Foreskin melanocyte (primary cell): ENCODE measurements at places on chromosomes 4 and X.

DNA sequence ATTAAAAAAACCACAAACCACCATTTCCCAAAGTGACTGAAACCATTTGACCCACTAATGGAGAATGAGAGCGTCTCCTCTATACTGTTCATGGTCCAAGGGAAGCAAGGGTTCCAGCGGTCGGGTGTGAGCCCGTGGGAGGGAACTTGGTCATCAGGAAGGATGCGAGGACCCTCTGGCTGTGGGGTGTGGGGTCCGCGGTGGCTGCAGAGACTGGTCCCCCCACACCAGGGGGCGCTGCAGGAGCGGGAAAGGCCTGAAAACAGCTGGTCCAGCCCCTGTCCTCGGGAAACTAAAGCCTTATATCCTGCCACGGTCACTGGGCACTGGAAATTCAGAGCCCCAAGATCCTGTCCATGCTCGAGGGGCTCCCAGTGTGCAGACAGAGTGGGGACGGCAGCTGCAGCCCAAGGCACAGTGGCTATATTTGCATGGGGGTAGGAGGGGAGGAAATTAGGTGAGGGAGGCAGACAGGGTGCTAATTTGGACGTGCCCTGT is 4.3 kb downstream of the BLOC1S4 start:
- peak; percentile 52 for DNase-seq

- no peak for DNase-seq
Observed at GRCh38 chrX:65726715-65727114, 59.3 kb downstream of the MSN start.

DNA sequence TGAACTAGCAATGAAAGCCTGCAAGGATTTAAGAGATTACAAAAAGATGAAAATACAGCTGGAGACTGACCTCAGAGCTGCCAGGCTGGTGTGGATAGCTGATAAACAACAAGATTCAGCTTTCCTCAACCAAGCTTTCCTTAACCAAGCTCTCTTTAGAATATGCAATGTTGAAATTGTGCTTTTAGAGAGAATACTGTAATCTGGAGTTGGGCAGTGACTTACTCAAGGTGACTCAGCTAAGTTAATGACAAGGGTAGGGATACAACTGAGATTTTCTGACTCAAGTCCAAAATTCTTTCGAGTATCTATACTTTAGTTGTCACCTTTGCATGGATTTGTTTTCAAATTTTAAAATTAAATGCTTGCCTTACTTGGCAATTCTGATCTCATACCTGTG is 98.0 kb downstream of the AMMECR1 start:
- DNase-seq, result no peak

GRCh38 chr4:46890056-46890455 is 19.0 kb downstream of the COX7B2 start:
- DNase-seq, result no peak

DNA sequence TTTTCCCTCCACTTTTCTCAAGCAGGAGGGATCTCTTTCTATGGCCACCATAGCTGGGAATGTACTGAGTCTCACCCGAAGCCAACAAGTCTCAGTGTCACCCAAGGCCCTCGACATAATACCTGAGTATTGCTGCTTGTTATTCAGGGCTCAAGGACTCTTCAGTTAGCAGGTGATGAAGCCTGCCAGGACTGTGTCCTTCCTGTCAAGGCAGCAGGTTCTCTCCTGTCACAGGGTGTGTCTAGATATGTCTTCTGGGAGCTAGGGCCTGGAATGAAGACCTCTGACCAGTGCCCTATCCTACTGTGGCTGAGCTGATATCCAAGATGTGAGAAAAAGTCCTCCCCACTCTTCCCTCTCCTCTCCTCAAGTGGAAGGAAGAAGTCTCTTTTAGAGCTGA is 391.0 kb upstream of the DIPK2B start:
- no peak for DNase-seq

- DNase-seq, result no peak
Observed at GRCh38 chr4:168633496-168633895, 136.6 kb downstream of the PALLD start.

GRCh38 chr4:15913631-15913970 is 24.9 kb downstream of the FGFBP1 start:
- no peak for DNase-seq

GRCh38 chrX:142804085-142804484 is 221.6 kb upstream of the SPANXN4 start:
- no peak for DNase-seq

DNA sequence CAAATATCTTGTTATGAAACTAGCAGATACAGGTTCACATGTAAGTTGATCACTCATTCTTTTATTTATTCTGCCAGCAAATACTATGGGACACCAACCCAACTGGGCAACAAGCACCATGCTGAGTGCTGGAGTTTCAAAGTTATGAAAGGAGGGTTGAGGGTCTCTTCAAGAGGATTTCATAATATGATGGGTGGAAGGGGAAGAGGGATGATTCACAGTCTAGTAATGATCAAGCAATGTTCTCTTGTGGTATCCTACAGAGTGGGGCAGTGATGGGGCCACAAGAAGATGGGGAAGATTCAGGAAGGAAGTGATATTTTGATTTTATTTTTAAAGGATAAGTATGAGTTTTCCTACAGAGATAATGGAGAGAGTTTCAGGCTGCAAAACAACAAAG is 46.2 kb upstream of the TXK start:
- no peak for DNase-seq

- DNase-seq, result no peak
Observed at GRCh38 chrX:151754047-151754429, 19.5 kb downstream of the CNGA2 start.

DNA sequence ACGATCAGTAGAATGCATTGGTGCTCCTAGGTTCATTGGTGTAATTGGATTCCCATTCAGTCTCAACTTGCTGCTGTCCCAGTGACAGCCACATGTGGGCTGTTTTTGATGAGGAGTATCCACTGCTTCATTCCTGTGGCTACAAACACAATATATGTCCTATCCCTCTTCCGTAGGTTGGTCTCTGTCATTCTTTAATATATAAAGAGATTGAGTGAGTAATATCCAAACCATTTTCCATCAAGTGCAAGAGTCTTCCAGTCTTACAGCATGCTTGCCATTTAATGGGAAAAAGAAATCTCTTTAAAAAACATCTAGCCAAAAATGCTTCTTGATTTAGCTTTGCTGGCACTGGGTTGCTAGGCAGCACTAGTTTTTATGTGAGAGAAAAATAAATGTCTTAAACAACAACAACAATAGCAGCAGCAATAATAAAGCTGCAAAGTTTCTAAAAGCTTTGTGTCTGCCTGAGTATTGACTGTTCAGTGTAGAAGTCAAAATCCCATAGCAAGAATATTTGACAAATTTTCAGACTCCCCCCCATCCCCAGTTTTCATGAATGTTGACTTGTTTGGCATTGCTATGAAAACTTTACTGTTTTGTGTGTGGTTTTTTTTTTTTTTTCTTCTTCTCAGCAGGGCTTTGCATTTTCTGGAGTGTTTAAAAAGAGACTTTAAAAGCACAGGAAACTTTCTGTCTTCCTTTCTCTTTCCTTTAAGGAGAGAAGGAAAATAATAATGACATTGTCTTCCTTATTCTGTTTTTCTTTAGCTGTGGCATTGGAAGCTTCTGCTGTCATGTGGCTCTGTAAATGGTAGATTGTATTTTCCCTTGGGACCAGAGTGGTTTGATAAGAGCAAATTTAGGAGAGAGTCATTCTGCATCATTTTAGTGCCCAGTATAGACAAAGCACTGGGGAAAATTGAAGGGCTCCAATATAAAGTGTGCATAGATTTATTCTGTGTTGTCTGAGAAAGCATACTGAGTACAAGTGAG is 244.3 kb downstream of the ARHGAP10 start:
- peak; percentile 73 for DNase-seq

- DNase-seq, result no peak
Observed at GRCh38 chr4:67346654-67347053, 198.6 kb downstream of the CENPC start.

GRCh38 chrX:55098691-55099090 is 9.9 kb downstream of the PAGE2 start:
- DNase-seq, result no peak
